ENCODE measurements at places on chromosomes 3 and 15.
A peak's percentile ranks its signal among the peaks of the same experiment; 100 is the strongest.

DNA sequence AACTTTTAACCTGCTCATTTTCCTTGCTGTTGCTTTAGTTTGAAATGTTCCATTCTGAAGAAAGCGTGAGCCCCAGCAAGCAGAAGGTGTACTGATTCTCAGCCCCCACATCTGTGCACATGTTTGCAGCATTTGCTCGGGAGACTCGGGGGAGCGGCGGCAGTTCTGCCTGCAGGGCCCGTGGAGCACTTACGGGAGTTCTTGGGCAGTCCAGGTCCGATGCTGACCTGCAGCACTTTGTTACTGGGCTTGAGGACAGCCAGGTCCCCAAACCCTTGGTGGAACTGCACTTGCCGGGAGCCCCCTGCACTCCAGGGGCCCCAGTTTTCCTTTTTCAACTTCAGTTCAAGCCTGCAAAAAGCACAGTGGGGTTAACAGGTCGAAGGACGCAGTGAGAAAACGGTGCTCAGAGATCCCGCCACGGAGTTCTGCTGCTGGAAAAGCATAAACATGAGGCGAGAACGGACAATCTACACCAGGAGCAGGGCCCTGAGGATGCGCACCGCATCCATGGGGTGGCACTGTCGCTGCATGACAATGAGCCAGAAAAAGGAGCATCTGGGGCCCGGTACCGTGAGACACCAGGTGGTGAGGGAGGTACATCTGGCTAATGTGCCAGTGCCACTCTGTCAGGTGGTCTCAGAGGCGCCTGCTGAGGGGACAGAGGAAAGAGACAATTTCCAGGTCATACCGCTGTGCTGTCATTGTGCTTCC is 45.6 kb upstream of the LDHAL6B start:
- DNase-seq, result no peak

GRCh38 chr3:109122690-109123089 is 4.8 kb upstream of the MORC1 start:
- no peak for DNase-seq

DNA sequence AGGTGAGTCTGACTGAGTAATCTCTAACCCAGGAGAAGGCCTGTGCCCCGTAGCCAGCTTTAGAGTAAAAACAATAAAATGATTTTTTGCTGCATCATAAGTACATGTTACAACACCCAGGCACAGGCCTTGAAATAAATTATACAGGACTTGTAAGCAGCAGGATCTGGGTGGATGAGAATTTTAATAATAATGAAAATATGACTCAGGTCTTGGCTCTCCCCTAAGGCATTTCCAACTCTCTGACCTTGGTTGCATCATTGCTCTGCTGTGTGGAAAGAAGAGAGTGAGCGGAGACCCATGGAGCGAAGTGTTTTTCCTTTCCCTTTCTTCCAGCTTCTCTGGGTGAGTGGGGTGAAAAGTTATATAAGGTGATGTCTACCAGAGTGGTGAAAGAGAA is 44.6 kb downstream of the EOMES start:
- no peak for DNase-seq

DNA sequence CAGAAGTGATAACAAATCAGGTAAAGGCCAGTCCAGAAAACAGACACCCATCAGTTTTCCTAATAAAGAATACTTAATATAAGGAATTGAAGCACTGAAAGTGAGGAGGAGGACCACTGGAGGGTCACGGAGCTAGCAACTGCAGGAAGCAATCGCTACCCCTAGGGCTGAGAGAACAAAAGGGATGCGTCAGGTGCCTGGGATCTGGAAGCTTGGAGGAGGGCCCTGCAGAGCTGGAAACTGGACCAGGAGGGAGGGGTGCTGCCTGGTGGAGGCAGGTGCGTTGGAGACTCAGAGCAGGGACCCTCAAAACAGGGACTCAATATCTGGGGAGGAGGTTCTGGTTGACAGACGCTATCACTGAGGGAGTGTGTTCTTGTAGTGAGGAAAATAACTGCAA is 308.1 kb upstream of the RASGRP1 start:
- no peak for DNase-seq

DNA sequence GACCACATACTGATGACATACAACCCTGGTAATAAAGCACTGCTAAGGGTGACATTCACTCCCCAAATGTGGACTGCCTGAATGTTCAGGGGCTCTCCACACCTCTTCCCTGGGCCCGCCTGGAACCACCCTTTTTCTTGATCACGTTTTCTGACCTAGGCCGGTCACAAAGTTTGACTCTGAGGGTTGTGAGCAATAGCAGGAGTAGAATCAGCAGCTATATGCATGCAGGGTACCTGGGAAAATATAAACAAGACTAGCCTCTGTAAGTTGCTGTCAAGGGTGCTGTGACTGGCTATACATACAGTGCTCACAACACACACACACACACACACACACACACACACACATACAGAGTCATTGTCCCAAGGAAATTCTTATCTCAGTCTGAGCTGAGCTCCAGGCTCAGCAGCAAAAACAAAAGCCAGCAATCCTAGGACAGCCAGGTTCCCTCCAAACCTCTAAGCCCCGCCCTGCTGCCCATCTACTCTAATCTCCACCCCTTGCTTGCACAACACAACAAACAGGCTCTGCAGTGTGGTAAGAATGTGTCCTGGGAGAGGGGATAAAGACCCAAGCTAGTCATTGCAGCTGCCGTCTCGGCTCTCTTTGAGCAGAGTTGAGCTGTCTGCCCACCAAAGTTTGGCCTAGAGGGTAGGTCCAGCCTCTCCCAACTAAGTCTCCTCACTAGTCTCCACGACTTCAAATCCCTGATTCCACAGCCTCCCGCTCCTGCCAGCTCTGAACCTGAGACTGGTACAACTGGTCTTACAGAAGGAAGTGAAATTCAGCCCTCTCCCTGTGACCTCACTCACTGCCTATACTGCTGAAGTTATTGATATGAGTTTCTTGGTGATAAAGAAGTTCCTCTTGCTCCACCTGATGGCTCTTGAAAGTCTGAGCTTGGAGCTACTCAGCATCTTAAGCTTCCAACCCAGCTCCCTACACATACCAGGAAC is 2.2 kb downstream of the BMF start:
- peak; percentile 21 for DNase-seq

- no peak for DNase-seq
These were observed 5.2 kb upstream of the SIN3A start for GRCh38 chr15:75456710-75457109.

GRCh38 chr15:63517628-63518027 is 13.2 kb downstream of the USP3 start:
- no peak for DNase-seq

- DNase-seq, result no peak
These were observed 32.1 kb downstream of the KY start for GRCh38 chr3:134618478-134619300.

DNA sequence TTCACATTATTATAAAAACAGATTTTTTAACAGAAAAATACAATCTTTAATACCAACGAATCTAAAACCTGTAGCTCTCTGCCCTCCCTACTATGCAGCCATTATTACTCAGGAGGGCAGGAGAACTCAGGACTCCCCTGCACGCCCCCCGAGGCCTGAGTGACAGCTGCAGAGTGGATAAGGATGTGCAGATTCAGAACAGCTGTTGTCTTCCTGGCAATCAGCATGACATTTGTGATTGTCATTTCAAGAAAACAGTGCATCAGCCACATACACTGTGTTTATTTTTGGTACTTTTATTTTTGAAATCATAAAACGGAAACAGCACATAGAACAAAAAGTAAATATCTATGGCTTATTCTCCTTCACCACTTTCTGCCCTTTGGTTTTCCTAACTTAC is 450.8 kb downstream of the OCA2 start:
- DNase-seq, result no peak

DNA sequence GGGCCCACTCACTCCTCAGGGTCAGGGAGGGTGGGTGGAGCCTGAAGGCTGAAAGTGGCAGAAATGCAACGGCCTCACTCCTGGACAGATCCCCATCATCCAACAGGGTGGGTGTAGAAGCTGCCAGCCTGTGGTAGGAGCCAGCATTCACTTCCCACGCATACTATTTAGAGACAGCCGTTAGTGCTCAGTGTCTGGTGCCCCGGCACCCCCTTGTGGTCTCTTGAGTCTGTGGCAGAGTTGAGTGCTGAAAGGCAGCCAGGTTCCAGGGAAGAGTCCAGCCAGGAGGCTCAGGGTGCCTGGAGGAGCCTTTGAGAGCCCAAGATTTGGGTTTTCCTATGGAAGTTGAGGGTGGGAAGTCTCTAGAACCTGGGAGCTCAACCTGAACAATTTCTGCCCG is 2.1 kb upstream of the GNAT1 start:
- peak; percentile 13 for DNase-seq

- no peak for DNase-seq
These were observed 204.4 kb downstream of the FMN1 start for GRCh38 chr15:32990071-32990470.

DNA sequence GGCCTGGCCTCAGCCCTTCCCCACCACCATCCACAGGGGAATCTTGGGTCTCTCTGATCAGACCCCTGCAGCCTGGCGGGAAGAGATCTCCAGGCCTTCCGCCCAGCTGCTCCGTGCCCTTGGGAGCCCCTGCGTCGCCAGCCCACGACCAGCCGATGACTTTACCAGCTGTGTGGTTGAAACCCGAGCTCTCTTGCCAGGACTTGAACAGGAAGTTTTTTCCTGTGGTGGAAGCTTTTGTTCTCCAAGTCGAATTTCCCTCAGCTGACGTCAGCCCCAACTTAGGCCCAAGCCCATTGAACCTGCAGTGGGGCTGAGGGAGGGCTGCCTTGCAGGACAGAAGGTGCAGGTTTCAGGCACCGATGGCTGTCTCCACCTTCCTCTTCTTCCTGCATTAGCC is 51.7 kb upstream of the SMAD3 start:
- DNase-seq, result no peak

DNA sequence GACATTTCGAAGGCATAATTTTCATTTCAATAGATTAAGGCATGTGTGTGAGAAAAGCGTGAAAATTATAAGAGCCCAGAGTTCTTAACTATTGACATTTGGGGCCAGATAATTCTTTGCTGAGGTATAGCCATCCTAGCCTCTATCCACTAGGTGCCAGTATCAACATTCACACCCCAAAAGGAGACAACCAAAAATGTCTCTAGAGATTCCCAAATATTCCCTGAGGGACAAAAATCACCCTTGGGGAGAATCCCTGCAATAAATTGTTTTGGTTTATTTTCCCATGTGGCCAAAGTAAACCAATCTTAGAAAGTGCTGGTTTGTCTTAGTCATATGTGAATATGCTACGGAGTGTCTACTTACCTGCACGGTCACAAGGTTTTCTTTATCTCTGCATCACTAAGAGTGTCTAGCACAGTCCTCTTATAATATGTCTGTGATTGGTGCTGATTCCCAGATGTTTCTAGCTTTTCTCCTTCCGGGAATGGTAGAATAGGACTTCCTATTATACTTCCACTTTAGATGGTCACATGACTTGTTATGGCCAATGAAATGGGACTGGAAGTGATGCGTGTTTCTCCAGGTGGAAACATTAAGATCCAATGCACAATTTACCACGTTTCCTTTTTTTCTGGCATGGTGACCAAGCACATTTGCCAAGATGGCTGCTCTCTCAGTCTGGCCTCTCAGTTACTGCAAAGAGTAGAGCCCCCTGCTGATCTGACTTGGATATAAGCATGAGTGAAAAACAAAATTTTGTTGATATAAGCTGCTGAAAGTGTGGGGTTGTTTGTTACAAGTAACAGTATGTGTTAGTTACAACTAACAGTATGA is 8.0 kb upstream of the KBTBD8 start:
- DNase-seq, result no peak

DNA sequence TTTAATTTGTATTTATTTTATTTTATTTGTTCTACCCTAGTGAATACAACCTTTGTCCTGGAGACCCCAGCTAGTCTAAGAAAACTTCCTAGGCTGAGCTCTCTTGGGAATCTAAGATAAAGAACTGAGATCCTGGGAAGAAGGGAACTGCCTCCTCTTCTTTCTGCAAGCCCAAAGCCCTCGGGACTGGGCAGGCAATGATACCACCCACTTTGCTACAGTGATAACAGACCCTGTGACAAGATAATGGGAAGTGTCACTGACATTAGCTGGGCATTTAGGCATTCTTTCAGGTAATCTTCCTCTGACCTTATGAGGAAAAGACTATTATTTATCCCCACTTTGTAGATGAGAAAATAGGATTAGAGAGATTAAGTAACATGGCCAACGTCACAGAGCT is 15.1 kb downstream of the TYRO3 start:
- DNase-seq, result no peak

DNA sequence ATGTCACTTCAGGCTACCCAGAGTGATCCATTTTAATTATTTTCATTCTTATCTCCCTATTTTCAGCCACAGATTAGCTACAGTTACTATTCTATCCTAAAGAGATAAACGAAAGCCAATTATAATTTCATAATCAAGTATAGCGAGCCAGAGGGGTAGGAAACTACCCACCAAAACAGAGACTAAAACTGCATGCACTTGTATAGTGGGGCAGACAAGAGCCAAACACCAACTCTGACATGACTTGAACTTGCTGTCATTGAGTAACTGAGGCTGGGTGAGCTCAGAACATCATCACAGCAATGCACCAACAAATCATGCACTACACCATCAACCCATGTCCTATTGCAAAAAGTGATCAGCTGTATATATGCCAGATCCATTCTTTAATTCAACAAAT is 64.8 kb downstream of the FBN1 start:
- DNase-seq, result no peak

- no peak for DNase-seq
These were observed 61.0 kb downstream of the SCAPER start for GRCh38 chr15:76844096-76844495.

DNA sequence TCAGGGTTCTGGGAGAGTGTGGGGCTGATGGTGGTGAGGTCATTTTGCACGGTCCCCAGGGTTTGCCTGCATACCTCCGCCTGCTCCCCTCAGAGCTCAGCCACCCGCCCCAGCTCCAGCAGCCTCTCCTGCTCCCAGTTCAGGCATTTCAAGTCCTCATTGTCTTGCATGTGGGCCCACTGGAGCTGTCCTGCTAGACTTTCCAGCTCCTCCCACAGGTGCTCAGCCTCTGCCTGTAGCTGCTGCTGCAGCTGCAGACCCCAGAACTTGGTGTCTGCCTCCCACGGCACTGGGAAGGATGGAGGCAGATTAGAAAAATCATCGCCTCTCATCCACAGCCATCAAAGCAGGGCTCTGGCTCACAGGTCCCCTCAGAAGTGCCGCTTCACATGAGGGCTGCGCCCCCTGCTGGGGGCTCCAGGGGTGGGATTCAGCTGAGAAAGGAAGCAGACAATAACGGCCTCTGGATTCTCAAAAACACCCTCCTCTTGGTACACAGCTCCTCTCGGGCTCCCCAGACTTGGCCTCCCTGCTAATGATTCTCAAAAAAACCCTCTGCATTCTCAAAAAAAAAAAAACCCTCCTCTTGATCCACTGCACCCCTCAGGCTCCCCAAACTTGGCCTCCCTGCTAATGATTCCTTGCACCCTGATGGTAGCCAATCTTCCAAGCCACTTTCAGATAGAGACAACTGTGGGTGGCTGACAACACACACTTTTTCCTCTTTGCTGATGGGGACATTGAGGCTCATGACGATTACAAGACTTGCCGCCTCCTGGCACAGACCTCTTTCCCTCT is 89.3 kb upstream of the C2CD4B start:
- DNase-seq, result peak; percentile 44

Measured in CD4-positive, alpha-beta T cell treated with Interleukin-2 at 100 ng/mL for 4 hours (primary cell).